ENCODE measurements at places on chromosomes 4 and X. TPM values are rescaled to one million over a fixed set of nuclear protein-coding genes. Genes with fewer than 3 reads are reported as not detected.

- no peak for DNase-seq
Measured at GRCh38 chrX:40513012-40513411, 67.8 kb upstream of the ATP6AP2 start.

DNA sequence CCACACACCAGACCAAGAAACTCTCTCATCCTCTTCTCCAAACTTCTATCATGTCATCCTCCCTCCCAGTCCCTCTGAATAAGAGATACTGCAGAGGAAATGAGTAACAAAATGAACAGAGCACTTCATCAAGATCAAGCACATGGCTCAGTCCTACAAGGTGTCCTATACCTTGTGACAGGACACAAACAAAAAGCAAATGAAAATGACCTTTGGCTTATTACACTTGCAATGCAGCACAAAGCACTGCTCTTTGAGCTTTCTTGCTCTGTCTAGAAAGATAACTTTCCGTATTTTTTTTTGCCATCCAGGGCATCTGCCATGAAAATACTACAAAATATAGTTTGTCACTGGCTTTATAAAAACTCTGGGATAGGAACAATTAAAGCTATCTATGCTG, 402.7 kb downstream of the HNRNPD start:
- DNase-seq: no peak

DNA sequence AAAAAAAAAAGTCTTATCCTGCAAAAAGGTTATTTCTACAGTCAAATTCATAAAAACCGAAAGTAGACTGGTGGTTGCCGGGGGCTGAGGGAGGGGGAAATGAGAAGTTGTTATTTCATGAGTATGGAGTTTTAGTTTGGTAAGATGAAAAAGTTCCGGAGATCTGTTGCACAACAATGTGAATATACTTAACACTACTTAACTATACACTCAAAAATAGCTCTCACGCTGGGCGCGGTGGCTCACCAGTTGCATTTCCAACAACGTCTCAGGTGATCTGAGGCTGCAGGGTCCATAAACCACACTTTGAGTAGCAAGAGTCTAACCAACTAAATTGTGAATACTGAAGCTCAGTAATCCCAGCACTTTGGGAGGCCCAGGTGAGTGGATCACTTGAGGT, 52.4 kb downstream of the ANOS1 start:
- DNase-seq: no peak

GRCh38 chr4:139014371-139015268, 961 bp upstream of the NOCT start:
- DNase-seq: no peak

DNA sequence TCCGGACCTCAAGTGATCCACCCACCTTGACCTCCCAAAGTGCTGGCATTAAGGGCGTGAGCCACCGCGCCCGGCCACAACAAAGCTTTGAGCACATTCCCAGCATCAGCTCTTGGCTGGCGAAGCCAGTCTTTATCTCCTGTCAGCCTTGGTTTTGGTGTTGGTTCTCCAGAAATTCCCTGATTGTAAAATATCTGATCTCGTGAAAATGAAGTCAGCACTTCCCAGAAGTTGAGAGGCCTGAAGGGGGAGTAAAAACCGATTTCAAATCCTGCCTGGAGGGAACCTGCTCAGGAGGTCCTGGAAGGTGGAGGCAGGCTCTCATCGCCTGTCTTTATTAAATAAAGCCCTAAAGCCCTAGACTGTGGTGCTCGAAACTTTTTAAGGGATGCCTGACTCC, 33.6 kb downstream of the PTTG2 start:
- peak; percentile 30 for DNase-seq

GRCh38 chr4:156635051-156635450, 336.5 kb downstream of the PDGFC start:
- DNase-seq: no peak

DNA sequence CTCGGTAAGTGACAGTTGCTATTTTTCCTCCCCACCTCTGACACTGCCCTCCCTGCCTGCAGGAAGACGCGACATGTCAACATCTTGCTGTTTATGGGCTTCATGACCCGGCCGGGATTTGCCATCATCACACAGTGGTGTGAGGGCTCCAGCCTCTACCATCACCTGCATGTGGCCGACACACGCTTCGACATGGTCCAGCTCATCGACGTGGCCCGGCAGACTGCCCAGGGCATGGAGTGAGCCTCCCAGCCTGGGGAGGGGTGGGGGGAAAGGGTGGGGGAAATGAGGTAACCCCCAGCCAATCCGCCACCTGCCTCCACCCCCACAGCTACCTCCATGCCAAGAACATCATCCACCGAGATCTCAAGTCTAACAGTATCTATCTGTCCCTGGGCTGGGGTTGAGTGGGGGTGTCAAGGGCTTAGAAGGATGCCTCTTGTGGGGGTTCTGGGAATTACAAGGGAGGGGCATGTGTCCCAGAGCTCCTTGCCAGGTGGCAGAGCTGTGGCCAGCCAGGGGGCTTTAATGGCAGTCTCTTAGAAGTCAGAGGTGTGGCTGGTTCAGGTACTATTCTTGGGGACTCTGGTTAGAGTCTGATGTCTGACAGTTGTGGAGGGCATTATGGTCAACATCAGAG, 7.8 kb downstream of the ARAF start:
- DNase-seq: peak; percentile 17

GRCh38 chr4:128654465-128654864, 155.0 kb upstream of the JADE1 start:
- DNase-seq: no peak

DNA sequence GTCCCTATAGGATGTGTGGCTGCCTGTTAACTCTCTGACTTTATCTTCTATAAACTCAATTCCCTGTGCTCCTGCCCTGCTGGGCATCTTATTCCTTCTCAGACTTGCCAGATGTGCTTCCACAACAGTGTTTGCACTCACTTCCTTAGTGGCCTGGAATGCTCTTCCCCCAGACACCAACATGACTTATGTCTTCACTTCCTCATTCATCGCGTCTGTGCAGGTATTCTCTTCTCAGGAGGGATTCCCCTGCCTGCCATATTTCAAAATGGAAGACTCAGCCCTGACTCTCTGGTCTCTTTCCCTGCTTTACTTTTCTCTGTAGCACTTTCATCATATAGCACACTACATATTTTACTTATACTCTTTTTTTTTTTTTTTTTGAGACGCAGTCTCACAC, 344.0 kb downstream of the CENPC start:
- no peak for DNase-seq

GRCh38 chrX:46624090-46624786, 50.7 kb downstream of the CHST7 start:
- DNase-seq: no peak

DNA sequence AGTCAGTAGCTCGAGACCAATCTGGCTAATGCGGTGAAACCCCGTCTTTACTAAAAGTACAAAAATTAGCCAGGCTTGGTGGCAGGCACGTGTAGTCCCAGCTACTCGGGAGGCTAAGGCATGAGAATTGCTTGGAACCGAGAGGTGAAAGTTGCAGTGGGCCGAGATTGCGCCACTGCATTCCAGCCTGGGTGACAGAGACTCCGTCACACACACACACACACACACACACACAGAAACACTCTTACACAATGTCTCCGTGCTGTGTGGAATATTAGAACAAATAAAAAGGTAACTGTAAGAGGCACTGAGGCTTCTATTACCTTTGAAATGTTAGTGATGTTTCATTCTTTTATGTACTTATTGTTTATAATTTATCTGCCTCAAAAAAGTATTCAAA, 326.6 kb downstream of the GPAT3 start:
- DNase-seq: peak; percentile 50

DNA sequence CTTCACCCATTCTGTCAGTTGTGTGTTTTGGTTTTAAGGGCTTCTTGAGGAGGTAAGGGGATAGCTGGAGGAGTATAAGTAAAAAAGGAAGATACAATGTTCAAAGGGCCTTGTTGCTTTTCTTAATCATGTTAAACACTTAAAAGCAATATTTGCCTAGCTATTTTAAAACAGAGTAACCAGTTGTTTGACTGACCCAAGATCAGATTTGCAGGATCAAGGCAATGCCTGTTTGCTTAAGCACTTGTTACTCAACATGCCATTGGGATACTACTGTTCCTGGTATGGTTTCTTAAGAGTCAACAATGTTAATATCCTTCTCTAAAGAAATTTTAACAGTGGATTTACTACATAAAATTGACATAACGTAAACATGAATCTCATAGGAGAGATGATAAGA, 2.6 kb downstream of the DCLK2 start:
- no peak for DNase-seq

DNA sequence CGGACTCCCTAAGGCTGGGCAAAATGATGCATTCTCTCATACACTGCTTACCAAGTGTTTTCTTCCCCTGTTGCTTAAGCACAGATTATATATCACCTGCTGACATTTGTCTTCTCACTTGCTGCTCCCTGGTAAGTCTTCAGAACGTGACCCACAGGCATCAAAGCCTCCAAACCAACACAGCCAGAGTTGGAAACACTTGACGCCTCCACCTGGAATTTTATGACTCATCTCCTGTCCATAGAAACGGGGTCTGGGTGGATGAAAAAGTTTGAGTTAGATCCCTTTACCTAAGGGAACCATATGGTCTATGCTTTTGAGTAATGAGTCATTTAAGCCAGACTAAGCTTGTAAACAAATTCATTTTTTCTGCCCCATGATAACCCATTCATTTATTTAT, 251.6 kb downstream of the USP46 start:
- DNase-seq: no peak

DNA sequence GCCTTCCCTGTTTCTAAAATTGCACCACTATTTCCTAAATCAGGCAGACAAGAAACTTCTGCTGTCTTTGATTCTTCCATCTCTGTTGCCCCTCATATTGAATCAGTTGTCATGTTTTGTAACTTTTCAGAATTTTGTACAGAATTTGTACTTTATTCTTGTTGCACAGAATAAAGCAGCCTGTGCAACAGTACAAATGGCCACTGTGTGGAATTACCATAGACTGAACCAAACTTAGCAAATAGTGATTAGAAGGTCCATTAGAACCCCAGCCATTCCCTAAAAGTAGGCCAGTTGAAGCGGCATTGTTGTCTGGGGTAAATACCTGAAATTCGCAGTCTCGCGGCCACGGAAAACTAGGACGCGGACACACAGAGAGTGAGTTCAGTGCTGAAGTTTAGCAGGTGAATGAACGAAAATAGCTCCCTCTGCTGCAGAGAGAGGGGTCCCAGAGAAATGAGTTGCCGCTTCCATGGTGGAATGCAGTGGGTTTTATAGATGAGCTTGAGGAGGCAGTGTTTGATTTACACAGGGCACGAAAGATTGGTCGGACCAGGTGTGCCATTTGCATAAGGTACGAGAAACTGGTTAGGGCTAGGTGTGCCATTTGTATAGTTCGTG, 71.8 kb downstream of the C4orf33 start:
- DNase-seq: peak; percentile 51

DNA sequence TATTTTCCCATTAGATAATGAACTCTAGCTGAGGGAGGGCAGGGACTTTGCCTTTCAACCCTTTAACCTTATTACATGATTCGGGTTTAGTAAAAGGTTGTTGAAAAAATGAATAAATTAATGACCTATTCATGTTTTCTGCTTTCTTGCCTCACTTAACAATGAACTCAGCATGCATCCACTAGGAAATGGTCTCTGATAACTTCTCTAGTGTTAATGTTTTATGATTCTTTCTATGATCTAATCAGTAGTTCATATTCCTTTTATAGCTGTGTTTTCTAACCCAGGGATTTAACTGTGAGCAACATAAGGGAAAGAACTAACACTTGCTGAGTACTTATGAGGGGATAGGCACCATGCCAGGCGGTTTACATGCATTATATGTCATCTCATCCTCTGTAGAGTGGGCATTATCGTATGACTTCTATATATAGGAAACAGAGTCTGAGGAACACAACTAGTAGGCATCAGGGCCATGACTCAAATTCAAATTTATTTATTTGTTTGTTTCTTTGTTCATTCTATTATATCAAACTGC, 236.7 kb upstream of the MAB21L2 start:
- no peak for DNase-seq

GRCh38 chrX:48779399-48779798, 7.0 kb upstream of the GATA1 start:
- no peak for DNase-seq

DNA sequence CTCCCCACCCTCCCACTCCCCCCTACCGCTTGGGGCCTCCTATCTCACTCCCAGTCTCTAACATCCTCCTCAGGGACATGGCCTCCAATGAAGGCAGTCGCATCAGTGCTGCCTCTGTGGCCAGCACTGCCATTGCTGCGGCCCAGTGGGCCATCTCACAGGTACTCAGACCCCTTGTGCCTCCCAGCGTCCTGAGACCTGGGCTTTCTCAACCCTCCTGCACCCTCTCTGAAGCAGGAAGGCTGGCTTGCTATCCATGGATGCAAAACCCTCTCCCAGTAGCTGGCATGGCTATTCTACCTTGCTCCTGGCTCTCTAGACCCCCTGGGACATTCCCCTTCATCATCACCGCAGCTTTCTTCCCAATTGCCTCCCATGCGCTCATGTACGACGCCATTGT, 13.3 kb upstream of the UBA1 start:
- no peak for DNase-seq

DNA sequence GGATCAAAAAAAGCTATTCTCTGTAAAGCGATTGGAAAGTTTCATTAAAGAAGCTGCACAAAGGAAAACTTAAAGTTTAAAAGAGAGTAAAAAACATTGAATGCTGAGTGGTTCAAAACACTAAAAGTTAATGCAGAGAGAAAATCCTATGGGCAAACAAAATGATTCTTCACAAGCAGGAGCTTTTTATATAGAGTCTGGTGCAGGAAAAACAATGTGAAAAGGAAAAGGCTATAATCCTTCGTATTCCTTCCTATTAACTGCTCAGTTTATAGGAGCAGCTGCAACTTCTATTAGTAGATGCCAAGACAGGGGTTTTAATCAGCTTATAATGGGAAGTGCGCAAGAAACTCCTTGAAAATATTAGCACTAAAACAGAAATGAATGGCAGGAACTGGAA, 100.7 kb downstream of the PDGFC start:
- no peak for DNase-seq

GRCh38 chrX:69362856-69363255, 141.3 kb upstream of the NALF2 start:
- peak; percentile 63 for DNase-seq

- no peak for DNase-seq
Measured at GRCh38 chrX:122572461-122572860, 611.6 kb upstream of the GRIA3 start.

GRCh38 chrX:153642051-153642654, 4.8 kb upstream of the DUSP9 start:
- no peak for DNase-seq

GRCh38 chr4:33841120-33841519, 2403.2 kb downstream of the ARAP2 start:
- no peak for DNase-seq

DNA sequence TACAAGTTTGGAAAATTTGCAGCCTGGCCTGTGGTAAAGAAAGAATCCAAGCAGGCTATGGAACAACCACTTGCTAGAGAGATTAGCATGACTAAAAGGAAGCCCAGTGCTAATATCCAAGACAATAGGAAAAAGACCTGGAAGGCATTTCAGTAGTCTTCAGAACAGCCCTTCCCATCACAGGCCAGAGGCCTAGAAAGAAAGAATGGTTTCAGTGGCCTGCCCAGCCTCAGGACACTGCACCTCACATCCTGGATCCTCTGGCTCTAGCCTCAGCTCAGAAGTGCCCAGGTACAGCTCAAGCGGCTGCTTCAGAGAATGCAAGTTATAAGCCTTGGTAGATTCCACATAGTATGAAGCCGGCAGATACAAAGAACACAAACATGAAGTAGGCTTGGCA, 449.8 kb upstream of the AR start:
- no peak for DNase-seq

GRCh38 chr4:13547485-13548041, 3.3 kb upstream of the NKX3-2 start:
- no peak for DNase-seq

PDLIM3 gene
- 43.2 TPM for total RNA-seq

JCHAIN gene
- not detected for total RNA-seq

CT55 gene
- total RNA-seq: not detected

RAB9B gene
- 3.4 TPM for total RNA-seq

PPP1R2C gene
- not detected for total RNA-seq

ZCCHC18 gene
- 4.1 TPM for total RNA-seq
